Activated CD4-positive, CD25-positive, alpha-beta regulatory T cell (primary cell): ENCODE measurements at places on chromosomes 6 and 20.

DNA sequence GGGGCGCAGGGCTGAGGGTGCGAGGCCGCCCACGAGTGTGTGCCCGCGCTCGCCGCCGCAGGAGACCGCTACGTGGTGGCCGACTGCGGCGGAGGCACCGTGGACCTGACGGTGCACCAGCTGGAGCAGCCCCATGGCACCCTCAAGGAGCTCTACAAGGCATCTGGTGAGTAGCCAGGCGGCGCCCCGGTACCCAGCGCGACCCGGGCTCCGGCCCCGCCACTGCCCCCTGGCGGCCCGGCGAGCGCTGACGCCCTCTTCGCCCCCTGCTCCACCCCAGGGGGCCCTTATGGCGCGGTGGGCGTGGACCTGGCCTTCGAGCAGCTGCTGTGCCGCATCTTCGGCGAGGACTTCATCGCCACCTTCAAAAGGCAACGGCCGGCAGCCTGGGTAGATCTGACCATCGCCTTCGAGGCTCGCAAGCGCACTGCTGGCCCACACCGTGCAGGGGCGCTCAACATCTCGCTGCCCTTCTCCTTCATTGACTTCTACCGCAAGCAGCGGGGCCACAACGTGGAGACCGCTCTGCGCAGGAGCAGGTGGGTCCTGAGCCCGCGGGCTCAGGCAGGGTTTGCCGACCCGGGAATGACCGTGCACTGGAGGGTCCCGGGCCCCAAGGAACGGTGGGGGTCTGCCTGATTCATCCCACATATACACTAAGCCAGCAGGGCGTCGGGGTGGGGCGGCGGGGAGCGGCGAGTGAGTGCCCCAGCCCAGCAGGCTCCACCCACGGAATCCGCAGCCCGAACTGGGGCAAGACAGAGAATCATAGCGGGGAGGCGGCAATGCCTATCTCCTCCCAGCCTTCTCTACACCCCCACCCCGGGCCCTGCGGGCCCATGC, 17.4 kb downstream of the HSPA12B start:
- no peak for DNase-seq

DNA sequence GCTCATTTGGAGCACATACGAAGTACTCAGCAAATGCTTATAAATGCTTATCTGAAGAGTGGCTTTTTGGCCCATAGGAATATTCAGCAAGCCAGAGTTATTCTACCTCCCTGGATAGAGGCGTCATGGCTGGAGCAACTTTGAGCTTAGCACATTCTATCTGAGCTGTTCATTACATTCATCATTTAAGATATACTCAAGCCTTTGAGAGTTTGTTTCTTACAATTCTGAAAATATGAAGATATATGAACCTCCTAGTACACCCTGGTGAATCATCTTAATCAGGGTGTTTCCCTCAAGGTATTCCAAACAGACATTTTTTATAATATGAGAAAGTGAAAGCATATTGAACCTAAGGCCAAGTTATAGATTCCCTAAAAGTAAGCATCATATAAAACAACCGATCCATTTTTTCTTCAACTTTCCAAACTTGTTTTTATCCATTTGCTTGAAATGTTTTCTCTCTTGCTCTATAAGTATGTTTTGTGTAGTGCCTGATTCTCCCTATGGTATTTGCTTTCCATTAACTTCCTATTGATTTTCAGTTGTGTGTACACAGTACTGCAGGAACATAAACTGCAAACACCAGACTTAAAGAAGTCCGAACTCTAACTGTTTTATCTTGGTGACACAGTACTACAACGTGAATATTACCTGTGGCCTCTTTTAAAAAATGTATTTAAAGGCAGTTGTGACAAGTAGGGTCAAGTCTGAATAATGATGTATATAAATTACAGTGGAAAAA, 139.7 kb upstream of the PTPRK start:
- no peak for DNase-seq

DNA sequence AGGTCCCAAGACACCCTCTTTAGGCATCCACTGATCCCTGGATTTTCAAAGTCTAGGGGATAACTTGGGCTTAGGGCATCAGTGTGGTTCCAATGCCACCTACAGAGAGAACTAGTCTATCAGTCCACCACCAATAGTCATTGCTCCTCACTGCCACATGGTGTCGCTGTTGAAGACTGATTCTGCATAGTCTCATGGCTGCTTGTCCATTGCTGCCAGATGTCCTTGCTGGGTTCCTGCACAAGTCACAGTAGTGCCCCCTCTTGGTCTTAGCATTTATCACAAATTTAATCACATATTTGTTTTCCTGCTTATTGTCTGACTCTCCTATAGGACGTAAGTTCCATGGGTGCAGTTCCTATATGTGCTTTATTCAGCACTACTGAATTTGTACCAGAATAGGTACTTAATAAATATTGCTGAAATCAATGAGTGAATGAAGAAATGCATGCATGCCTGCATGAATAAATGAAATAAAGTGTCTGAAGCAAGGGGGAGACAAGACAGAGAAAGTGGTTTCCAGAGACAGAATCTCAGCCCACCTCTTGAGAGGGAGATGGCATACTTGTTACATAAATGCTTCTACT, 45.9 kb upstream of the RALY start:
- DNase-seq: no peak

- no peak for DNase-seq
These were observed 294.2 kb downstream of the OGFRL1 start for GRCh38 chr6:71582820-71583219.
